Endothelial cell of umbilical vein (primary cell): ENCODE measurements at places on chromosomes 5 and 9. TPM values are rescaled to one million over a fixed set of nuclear protein-coding genes. Genes with fewer than 3 reads are reported as not detected.

GHR gene
- total RNA-seq = 0.27 and 0.39 TPM in 2 replicates

CLK4 gene
- total RNA-seq = 19.2 and 19.5 TPM in 2 replicates

GRCh38 chr5:152514827-152515397 lies 109.8 kb upstream of the NMUR2 start:
- no peak overlapping the region for H3K27ac ChIP-seq
- H3K27me3 ChIP-seq = no peaks in the 10 kb centered on the region
- H3K36me3 ChIP-seq = no peaks in the 10 kb centered on the region
- no peak overlapping the region for H3K4me3 ChIP-seq
- peak; percentile 16 for DNase-seq

- H3K4me1 ChIP-seq = no peaks in the 10 kb centered on the region
- DNase-seq = no peak
- H3K4me3 ChIP-seq = no peak overlapping the region
- no peaks in the 10 kb centered on the region for H3K36me3 ChIP-seq
- no peak overlapping the region for H3K27ac ChIP-seq
- H3K27me3 ChIP-seq = no peaks in the 10 kb centered on the region
These were observed 871.2 kb upstream of the DMAC1 start for GRCh38 chr9:8670751-8671150.

- H3K36me3 ChIP-seq = no peaks in the 10 kb centered on the region
- H3K27me3 ChIP-seq = peaks cover 9% of the 10 kb centered on the region
- DNase-seq = no peak
These were observed 108.4 kb upstream of the ALDH1B1 start for GRCh38 chr9:38284039-38284575.

GRCh38 chr5:8150791-8151190 lies 281.8 kb downstream of the MTRR start:
- DNase-seq = no peak
- H3K27ac ChIP-seq = no peak overlapping the region
- no peaks in the 10 kb centered on the region for H3K4me1 ChIP-seq
- no peaks in the 10 kb centered on the region for H3K36me3 ChIP-seq
- no peak overlapping the region for H3K4me3 ChIP-seq
- no peaks in the 10 kb centered on the region for H3K27me3 ChIP-seq

GRCh38 chr5:131382407-131383395 lies 118.8 kb downstream of the CDC42SE2 start:
- no peak overlapping the region for H3K4me3 ChIP-seq
- H3K36me3 ChIP-seq = no peaks in the 10 kb centered on the region
- H3K4me1 ChIP-seq = peaks cover 45% of the 10 kb centered on the region
- H3K27ac ChIP-seq = no peak overlapping the region

POU5F2 gene
- total RNA-seq = 1.2 TPM in 2 replicates

GRCh38 chr5:180990086-180990881 lies 1.6 kb downstream of the BTNL3 start:
- DNase-seq = no peak
- no peaks in the 10 kb centered on the region for H3K4me1 ChIP-seq
- no peaks in the 10 kb centered on the region for H3K36me3 ChIP-seq

GRCh38 chr5:173010547-173011464 lies 27.2 kb downstream of the ATP6V0E1 start:
- H3K36me3 ChIP-seq = no peaks in the 10 kb centered on the region
- DNase-seq = peak; percentile 75
- peaks cover 2% of the 10 kb centered on the region for H3K4me1 ChIP-seq
- H3K27ac ChIP-seq = no peak overlapping the region
- H3K4me3 ChIP-seq = no peak overlapping the region
- no peaks in the 10 kb centered on the region for H3K27me3 ChIP-seq

CXCL14 gene
- total RNA-seq = not detected in 2 replicates
